ENCODE measurements at places on chromosomes 1 and 21. TPM values are rescaled to one million over a fixed set of nuclear protein-coding genes. Genes with fewer than 3 reads are reported as not detected.

DNA sequence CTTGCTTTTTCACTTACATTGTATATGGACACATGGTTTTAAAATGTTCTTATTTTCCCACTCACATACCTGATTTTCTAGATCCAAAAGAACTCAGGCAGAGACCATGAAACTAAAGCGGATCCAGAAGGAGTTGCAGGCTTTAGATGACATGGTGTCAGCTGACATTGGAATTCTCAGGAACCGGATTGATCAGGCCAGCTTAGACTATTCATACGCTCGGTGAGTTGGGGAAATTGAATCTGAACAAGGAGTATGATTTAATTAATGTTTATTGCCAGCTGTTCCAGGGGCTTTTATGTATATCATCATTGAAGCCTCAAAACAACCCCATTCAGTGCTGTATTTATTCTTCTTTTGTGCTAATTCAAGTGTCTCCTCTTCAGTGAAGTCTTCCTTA lies 12.7 kb downstream of the GORAB start:
- H3K27ac ChIP-seq: no peak overlapping the region
- no peak overlapping the region for H3K4me3 ChIP-seq
- no peaks in the 10 kb centered on the region for H3K27me3 ChIP-seq

GRCh38 chr1:41647221-41648135 lies 163.0 kb upstream of the EDN2 start:
- peaks cover 17% of the 10 kb centered on the region for H3K4me1 ChIP-seq
- no peak overlapping the region for H3K27ac ChIP-seq
- no peak for DNase-seq
- H3K4me3 ChIP-seq: no peak overlapping the region

Gene ADCY10
- total RNA-seq: 0.29 TPM

Gene SLC25A34
- 3.0 TPM for total RNA-seq

DNA sequence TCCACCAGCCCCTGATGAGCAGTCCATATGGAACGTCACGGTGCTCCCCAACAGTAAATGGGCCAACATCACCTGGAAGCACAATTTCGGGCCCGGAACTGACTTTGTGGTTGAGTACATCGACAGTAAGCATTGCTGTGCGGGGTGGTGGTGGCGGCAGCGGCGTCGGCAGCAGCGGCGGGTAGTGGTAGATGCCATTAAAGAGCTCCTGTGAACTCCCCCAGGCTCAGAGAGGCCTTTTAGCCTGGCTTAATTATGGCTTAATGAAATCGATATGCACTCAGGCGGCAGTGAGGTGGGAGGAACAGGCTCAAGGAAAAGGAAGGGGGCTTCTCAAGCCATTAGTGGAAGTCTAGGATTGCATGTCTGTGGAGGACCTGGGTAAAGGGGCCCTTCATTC lies 41.9 kb upstream of the CNTN2 start:
- H3K36me3 ChIP-seq: no peaks in the 10 kb centered on the region
- no peaks in the 10 kb centered on the region for H3K4me1 ChIP-seq
- H3K27me3 ChIP-seq: no peaks in the 10 kb centered on the region
- no peak overlapping the region for H3K27ac ChIP-seq
- no peak for DNase-seq

DNA sequence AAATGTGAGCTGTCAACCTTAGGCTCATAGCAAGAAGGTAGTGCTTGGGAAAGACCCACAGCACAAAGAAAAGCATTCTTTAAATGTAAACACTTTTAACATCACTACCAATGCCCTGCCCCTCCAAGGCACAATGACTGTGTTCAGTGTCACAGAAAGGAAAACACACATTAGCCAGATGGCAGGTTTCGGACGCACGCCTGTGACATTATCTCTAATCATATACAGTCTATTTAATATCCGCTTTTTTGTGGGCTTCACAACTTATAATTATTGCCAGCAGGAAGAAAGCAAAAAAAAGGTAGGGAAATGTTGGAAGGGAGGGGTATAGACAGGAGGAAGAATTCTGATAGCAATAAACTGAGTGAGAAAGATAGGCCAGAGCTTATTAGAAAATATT lies 112.4 kb upstream of the BEND5 start:
- no peak overlapping the region for H3K4me3 ChIP-seq
- no peak for DNase-seq
- H3K36me3 ChIP-seq: no peaks in the 10 kb centered on the region
- H3K27me3 ChIP-seq: no peaks in the 10 kb centered on the region
- H3K27ac ChIP-seq: no peak overlapping the region
